Fibroblast of skin of right quadriceps (primary cell): ENCODE measurements at places on chromosomes 6 and 20.

DNA sequence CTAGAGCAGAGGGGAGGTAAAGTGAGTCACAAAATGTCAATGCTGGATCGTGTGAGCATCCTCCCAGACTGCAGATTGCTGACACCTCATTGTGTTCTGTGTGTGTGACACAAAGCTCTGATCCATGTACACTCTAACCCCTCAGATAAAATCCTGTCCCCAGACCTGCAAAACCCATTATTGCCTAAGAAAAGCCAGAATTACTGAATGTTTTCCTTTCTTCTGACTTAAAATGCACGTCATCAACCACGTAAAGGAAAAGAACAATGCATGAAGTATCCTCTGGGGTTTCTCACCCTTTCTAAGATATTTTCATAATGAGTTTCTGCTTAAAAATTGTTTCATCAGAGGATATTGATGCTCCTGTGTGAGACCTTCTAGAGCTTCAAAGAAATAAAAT is 218.0 kb upstream of the PREP start:
- no peak for DNase-seq

DNA sequence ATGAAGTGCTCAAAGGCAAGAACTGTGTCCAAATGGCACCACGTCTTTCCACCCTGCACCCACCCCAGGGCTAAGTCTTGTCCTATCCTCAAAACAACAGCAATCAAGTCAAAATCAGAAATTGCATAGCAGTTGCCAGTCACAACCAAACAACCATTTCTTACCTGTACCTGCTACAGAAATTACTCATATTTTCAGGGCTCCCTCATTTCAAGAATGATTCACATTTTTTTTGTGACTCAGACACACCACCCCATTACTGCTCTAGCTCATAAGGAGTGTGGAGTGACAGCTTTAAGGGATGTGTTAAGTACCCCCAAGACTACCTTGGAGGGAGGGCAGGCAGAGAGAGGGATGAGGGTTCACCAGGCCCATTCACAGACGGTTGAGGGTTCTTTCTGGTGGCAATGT is 111.7 kb downstream of the TRERF1 start:
- no peak for DNase-seq

DNA sequence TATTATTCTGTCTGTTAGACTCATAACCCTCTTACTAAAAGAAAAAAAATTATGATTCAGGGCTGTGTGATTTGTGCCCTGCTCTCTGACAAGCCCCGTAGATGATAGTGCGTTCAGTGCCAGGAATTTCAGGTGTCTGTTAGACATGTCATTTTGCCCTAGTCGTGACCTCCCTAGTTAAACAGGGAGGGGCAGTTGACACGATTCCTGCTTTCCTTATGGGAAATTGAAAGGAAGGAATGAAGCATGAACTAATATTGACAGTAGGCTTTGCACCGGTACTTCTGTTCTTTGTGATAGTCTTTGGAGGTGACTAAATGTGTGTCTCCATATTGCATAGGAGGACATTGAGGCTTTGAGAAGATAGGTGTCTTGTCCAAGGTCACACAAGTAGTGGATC is 26.3 kb downstream of the RPRD1B start:
- no peak for DNase-seq

DNA sequence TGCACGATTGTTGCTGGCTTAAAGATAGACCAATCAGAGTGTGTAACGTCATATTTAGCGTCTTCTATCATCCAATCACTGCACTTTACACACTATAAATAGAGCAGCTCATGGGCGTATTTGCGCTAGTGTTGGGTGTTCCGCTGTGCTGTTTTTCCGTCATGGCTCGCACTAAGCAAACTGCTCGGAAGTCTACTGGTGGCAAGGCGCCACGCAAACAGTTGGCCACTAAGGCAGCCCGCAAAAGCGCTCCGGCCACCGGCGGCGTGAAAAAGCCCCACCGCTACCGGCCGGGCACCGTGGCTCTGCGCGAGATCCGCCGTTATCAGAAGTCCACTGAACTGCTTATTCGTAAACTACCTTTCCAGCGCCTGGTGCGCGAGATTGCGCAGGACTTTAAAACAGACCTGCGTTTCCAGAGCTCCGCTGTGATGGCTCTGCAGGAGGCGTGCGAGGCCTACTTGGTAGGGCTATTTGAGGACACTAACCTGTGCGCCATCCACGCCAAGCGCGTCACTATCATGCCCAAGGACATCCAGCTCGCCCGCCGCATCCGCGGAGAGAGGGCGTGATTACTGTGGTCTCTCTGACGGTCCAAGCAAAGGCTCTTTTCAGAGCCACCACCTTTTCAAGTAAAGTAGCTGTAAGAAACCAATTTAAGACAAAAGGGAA is 57.9 kb downstream of the TRIM38 start:
- DNase-seq = peak; percentile 94

GRCh38 chr6:48733581-48733980 is 622.6 kb upstream of the PTCHD4 start:
- DNase-seq = peak; percentile 36

DNA sequence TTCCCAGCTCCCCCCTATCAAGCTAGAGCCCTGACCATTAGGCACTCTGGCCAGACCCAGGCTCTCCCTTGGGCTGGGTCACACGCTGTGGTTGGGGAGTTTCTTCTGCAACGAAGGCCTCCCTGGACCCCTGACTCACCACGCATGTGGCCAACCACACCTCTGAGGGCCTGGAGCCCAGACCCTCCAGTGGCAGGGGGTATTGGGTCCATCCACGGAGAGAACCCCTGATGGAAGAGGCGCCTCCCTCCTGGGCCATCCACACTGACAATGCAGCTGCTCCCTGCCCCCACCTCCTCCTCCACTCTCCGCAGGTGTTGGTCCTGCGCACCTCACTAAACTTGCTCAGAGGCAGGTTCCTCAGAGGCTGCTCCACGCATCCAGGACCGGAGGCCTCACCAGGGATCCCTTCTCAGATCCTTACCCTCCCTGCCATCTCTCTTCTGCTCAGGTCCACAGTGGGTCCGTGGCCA is 125.4 kb downstream of the RNASET2 start:
- DNase-seq = no peak

- DNase-seq = no peak
Measured at GRCh38 chr6:161660666-161661571, 387.1 kb upstream of the AGPAT4 start.

DNA sequence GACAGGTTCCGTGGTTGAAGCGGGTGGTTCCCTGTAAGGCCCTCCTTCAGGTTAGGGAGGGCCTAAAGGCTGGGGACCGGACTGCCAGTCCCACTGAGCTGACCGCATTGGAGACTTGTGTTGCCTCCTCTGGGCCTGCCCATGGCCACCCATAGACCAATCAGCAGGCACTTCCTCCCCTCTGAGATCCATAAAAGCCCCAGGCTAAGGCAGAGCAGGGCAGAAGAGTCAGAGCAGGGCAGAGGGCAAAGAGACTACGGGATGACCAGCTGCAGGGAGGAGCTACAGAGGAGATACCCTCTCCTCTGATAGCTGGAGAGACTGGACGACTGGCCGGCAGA is 537.4 kb downstream of the TENT5A start:
- DNase-seq = no peak

DNA sequence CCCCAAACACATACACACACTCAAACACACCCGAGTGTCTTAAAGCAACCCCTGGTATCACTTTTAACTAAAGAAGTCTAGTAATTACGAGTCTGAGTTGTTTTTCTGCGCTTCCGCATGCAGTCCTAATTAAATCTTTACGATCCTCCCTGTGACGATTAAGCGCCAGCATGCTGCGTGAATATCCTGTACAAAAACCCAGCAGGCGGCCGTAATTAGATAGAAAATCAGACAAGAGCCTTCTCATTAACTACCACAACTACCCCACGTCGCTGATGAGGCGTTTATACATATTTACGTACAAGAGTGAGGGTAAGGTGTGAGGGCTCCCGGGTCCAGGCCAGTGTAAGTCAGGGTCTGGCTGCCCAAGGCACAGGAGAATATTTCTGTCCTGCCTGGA is 8.1 kb downstream of the TFAP2B start:
- no peak for DNase-seq

- no peak for DNase-seq
Measured at GRCh38 chr6:2230659-2231277, 14.6 kb downstream of the GMDS start.

- DNase-seq = no peak
Measured at GRCh38 chr20:38055848-38056247, 22.3 kb downstream of the RPRD1B start.

DNA sequence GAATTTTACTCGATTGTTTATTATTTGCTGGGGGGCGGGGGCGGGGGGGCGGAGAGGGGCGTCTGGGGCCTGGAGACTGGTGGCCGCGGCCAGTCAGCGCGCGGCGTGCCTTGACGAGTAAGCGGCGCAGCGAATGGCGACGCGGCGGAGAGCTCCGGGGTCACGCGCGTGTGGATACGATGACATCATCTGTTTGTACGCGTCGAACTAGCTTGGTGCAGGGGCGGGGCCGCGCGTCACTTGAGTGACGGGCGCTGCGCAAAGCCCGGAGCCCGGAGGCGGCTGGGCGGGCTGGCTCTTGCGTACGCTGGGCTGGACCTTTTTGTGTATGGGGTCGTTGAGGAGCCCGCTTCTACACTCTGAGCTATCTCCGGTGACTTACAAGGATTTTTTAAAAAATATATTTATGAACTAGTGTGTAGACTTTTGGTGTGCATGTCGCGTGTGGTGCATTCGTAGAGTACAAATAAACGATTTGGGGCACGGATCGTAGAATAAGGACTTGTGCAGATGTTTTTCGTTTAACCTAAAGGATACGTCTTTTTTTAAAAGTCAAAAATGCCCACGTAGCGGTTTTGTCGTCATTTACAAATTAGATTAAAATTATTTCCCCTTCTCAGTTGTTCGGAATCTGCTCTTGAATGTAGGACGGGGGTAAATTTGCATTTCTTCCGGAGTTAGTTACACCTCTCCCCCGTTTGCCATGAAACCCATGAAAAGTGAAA is 2.2 kb upstream of the FOXO3 start:
- peak; percentile 99 for DNase-seq

- no peak for DNase-seq
Measured at GRCh38 chr20:10132387-10132786, 86.2 kb upstream of the SNAP25 start.
